Activated CD8-positive, alpha-beta memory T cell treated with anti-CD3 and anti-CD28 coated beads for 1 hour (primary cell): ENCODE measurements at places on chromosomes 5 and 9.

GRCh38 chr5:174291162-174291561, 245.7 kb downstream of the NSG2 start:
- DNase-seq: no peak

- no peak for DNase-seq
These were observed 59.9 kb upstream of the CER1 start for GRCh38 chr9:14782286-14783051.

DNA sequence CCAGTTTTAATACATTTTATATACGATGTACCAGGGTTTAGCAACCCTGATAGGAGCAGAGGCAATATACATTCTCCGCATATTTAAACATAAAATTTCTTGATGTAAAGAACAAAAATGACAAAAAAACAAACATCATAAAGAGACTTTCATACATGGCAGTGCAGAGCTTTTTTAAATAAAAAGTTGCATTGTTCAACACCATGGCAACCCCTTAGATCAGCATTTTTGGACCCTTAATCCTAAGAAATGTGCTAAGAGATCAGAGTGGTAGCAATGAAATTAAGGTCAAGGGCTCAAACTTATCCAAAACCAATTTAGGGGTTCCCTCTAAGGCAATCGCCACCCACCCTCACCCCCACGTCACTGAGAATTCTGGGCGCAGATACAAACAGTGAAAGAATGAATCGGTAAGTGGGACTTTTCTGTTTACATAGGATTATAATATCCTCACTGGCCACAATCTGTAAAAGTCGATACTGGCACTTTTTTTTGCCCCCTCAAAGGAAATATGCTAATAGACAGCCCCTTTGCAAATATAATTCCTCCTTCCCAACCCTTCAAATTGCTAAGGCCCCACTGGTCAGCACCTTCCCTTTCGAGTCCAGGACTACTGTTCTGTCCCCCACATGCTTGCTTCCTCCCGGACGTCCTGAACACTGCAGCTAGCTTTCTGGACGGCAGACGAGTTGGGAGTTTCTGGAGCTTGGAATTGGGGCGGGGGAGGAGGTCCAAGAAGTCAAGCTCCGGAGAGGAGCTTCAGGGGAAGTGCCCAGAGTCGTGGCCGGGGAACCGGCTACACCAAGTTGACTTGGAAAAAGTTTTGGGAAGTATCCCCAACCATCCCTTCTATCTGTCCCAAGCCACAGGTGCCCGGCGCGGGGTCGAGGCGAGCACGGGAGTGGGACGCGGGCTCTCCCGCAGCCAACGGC, 2.2 kb downstream of the GAS1 start:
- DNase-seq: no peak

DNA sequence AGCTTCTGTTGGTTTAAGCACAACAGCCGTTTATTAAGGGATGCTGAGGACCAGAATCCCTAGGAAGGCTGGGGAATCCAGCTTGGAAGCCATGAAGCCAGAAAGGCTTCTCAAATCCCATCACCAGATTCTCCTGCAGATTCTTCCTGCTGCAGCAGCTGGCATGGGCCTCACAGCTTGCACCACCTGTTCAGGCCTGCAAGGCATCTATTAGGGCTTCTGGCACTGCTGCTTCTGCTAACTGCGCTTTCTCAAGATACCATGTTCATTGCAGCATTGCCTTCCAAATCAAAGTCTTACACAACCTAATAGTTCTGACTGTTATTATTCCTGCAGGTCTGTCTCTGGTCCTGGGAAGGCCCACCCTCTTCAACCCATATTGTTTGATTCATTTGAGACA, 51.2 kb upstream of the ZNF366 start:
- no peak for DNase-seq

GRCh38 chr9:70080481-70081119, 37.0 kb downstream of the MAMDC2 start:
- DNase-seq: no peak

GRCh38 chr5:8396246-8396645, 527.3 kb downstream of the MTRR start:
- DNase-seq: no peak

DNA sequence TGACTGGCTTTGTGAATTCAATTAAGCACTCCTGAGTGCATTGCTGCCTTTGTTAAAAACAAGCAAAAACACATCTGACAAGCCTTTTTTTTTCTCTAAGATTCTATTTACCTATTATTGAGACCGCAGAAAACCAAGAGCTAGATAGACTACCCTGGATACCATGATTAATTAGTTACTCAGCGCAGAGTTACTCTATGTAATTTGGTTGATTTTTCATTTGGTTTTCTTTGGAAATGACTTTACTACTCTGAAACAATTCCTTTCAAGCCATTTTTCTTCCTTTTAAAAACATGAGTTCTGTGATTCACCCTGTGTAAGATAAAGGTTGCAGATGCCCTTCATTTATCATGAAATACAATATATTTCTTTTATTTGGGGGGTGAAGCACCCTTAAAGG, 421.6 kb upstream of the PIK3R1 start:
- no peak for DNase-seq

- DNase-seq: no peak
These were observed 171.9 kb downstream of the KDM4C start for GRCh38 chr9:6929441-6930215.

DNA sequence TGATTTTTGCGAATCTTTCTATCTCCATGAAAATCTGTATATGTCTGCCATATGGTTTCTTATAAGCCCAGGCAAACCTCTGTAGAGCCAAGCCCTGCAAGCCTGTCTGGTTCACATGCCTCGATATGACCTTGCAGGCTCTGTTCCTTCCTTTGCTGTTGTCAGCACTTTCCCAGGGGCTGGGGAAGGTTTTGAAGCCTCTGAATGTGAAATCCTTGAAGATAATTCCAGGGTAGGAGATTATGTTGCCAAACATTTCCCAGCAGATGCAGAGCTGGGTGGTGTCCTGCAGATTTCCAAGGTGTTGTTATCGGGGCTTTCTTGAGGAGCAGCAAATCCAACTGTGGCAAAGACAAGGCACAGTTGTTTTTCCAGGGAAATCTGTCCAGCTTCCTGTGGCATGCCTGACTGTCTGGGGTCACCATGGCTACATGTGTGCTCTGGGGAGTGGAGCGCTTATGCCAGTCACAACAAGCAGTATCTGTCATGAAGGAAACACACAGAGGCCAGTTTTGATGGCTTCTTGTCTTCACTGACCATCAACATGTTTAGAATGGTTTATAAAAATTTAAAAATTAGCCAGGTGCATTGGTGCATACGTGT, 60.7 kb upstream of the RPS23 start:
- DNase-seq: no peak

- no peak for DNase-seq
These were observed 60.1 kb downstream of the AMBP start for GRCh38 chr9:114017741-114018715.

- no peak for DNase-seq
These were observed 49.2 kb downstream of the EQTN start for GRCh38 chr9:27247756-27248155.

- DNase-seq: no peak
These were observed 8.0 kb upstream of the FXN start for GRCh38 chr9:69027355-69028097.

DNA sequence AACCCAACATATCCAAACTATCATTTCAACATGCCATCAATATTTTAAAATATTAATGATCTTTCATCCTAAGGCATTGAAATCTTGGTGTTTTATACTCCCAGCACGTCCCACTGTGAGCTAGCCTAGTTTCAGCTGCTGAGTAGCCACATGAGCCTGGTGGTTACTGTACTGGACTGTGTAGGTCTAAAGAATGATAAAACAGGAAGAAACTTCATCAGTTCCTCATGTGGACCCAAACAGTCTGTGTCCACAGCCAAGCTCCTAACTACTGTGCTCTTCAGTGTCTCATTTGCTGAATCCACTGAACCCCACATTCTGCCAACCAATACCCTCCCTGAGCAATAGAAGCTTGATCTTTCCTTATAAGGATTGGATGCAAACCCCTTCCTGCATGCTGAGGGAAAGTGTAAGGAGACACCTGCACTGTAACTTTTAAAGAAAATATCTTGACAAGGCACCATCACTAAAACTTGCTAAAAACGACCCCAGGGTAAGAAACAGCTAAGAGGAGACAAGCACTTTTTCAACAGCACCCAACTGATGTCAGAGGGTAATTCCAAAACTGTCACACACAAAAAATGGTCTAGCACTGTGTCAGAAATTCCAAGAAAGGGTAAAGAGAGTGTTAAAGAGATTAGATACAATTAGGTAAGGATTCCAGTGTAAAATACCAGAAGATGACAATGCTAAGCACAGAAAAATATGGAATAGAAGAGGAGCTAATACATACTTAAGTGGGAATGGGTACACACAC, 126.9 kb downstream of the SPOCK1 start:
- DNase-seq: no peak

DNA sequence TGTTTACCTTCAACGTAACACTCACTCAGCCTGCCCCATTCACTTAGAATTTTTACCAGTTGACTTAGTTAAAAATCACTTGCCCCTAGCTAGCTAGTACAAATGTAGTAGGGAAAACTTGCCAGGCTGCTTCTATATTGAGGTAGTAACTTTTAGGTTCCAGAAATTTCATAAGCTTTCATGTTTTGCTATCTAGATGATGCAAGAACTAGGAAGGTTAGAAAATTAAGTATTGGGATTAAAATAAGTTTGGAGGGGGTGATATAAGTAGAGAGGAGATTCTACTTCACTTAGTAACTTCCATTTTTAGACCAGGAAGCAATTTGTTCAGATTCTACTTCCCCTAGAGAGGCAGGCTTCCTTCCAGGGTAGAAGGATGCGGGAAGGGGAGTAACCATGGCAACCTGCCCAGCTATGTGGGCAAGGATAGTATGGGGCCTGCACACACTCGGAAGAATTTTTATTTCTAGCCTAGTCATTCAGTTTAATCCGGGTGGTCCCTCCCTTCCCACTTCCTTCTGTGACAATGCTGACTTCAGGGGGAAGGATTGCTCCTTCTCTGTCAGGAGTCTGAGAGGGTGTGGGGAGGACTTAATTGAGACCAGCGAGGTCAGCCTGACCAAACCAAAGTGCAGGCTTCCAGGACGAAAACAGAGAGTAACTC, 4.2 kb downstream of the DAB2 start:
- DNase-seq: no peak

GRCh38 chr5:180347702-180348101, 5.4 kb downstream of the GFPT2 start:
- DNase-seq: no peak

- no peak for DNase-seq
These were observed 159.5 kb upstream of the ERCC6L2 start for GRCh38 chr9:95715868-95716435.

DNA sequence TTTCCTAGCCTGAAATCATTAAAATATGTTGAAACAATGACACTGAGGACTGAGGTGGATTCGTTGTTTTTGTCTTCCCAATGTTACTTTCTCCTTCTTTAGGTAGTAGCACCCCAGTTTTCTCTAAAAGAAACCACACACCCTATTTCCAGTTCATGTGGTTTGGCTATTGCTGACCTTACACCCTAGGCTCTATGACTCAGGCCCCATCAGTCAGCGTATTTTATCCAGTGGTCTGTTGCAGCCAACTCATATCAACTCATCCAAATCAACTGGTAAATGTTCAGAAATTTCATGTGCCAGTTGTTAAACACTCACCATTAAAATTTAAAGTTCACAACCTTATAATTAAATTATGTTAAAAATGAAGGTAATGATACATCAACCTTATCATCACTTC, 44.6 kb upstream of the NFIB start:
- DNase-seq: no peak

DNA sequence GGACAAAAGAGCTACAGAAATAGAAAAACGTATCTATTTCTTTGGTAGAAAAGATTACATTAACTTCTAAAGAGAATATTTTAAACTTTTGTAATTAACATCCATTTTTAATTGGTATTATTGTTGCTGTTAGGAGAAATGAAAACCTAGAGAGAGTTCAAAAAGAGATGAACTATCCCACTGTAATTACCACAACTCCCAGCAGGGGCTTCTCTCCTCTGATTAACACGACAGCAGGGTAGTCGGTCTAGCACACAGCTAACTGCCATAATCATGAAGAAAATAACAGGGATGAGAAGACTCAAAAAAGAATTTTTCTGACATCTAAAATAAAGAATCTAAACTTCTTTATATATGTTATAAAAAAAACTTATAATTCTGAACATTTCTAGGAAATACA, 86.2 kb upstream of the CDH9 start:
- no peak for DNase-seq

- DNase-seq: no peak
These were observed 47.2 kb upstream of the LIFR start for GRCh38 chr5:38603691-38604090.

- DNase-seq: no peak
These were observed 8.1 kb upstream of the LRRTM2 start for GRCh38 chr5:138883211-138883610.

DNA sequence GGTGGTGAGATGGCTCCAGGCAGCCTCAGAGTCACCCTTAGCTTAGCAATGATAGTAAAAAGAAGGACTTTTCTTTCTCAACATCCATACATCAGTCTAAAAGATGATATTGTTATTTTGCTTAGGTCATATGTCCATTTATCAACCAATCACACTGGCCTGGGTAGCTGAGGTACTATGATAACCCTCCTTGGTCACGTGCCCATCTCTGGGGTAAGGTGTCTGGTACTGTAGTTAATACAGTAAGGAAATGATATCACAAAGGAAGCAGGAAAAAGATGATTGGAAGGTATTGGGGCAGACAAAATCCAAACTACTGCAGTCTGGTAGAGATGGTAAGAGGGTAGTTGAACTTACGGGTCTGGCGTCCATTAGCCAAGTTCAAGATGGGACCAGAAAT, 5.1 kb upstream of the SMAD5 start:
- DNase-seq: no peak

DNA sequence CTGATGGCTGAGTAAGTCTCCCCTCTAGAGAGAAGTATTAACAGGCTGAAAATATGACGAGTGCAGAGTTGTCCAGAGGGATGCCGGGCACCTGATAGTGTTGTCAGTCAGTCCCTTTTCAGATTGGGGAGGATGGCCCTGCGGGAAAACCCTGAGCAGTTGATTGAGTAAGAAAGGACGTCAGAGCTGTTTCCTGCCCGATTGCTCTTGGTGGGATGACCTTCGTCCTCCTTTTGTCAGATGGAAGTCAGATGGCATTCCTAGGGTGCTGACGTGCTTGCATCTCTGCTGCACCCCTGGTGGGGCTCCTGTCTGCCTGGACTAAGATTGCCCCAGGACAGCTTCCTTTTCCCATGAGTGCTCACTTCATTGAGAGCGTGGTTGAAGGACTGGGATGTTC, 9.8 kb downstream of the ZNF354B start:
- DNase-seq: no peak

DNA sequence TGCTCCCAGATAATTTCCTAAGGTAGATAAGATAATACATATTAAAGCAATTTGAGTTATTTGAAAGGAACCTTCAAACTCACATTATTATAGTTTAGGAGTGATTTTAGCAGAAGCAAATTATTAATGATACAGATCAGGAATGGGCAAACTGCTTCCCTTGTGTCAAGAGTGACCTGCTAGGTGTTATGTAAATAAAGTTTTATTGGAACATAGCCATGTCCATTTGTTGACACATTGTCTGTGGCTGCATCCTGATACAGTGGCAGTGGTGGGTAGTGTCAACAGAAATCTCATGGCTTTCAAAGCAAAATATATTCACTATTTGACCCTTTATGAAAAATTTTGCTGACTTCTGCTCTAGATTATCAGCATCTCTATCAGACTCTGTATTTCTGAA, 11.4 kb upstream of the BASP1 start:
- no peak for DNase-seq
